ENCODE measurements at places on chromosomes 16 and 17.

DNA sequence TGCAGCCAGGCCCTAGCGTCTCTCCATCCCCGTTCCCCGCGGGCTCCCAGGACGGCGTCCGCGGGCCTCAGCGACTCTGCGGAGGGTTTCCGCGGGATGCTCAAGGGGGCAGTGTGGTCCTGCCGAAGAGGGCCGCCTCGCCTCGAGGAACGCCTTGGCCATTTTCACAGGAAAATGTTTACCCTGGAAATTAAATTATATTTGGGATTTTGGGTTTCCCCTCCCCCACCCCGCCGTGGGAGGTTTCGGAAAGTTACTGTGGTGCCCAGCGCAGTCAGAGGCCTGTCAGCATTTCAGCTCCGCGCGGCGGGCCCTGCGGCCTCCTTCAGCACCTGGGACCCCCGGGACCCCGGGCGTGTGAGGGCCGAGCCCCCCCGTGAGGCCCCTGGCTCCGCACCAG, 94.5 kb downstream of the PCTP start:
- DNase-seq: peak; percentile 13

DNA sequence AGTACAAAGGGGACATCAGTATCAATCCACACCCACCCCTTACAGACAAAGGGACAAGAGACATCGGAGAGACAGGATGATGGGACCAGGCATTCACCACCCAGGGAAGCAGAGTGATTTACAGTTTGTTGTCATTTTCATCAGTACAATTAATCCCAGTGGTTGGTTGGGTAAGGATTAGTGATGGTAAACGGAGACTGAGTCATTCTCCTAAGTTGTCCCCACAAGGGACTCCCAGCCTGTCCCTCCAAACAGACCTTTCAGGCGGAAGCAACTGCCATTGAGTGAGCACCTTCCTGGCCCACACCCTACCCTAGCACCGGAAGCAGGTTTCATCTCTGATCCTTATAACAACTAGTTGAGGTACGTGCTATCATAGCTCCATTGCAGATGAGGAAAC, 11.2 kb downstream of the PPL start:
- DNase-seq: no peak

GRCh38 chr17:21039839-21040575, 2.8 kb downstream of the USP22 start:
- no peak for DNase-seq

DNA sequence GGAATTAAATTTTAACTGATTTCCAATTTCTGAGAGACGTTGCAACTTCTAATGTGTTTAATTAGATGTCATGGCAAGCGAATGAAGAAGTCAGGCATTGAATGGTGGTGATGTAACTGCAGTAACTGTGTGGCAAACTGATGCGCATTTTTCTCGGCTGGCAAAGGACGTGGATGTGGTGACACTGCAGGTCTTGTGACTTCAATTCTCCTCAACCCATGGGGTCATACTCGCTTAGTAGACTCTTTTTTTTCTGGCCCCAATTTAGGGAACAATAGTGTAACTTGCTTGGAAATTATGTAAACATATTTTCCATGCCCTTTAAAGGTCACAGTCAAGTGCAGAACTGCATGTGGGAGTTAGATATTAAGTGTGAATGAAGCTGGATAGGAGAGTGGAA, 1.9 kb upstream of the FAM20A start:
- DNase-seq: no peak

DNA sequence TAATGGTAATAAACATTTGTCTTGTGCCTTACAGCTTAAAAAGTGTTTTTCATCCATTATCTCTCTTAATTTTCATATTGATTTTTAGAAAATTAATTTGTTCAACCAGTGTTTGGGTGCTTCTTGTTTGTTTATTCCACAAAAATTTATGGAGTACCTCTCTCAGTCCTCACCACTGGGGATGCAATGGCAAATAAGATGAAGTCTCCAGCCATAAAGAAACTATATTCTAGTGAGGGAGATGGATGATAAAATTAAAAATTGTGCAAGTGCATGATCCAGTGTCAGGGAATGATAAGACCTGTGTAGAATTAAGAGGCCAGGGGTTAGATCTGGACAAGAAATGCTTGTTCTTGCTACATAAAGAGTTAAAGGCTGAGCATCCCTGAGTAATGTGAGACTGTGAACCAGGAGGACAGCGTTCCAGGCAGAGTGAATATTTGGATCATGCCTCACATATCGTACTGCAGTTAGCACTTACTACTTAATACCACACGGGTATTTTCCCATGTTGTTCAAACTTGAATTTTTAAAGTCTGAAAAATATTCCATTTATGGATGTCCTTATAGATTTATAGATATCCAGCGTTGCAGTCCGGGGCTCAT, 535.7 kb upstream of the HSBP1 start:
- no peak for DNase-seq

GRCh38 chr17:1322014-1322428, 42.6 kb downstream of the TRARG1 start:
- no peak for DNase-seq

- DNase-seq: no peak
Measured at GRCh38 chr16:11677959-11678881, 10.0 kb downstream of the SNN start.

- no peak for DNase-seq
Measured at GRCh38 chr17:41910701-41911391, 7.9 kb downstream of the ACLY start.

GRCh38 chr16:17369421-17370222, 101.1 kb downstream of the XYLT1 start:
- peak; percentile 38 for DNase-seq

GRCh38 chr17:46202424-46202823, 9.2 kb upstream of the KANSL1 start:
- no peak for DNase-seq

GRCh38 chr16:31453255-31454204, 5.8 kb upstream of the ARMC5 start:
- DNase-seq: no peak

DNA sequence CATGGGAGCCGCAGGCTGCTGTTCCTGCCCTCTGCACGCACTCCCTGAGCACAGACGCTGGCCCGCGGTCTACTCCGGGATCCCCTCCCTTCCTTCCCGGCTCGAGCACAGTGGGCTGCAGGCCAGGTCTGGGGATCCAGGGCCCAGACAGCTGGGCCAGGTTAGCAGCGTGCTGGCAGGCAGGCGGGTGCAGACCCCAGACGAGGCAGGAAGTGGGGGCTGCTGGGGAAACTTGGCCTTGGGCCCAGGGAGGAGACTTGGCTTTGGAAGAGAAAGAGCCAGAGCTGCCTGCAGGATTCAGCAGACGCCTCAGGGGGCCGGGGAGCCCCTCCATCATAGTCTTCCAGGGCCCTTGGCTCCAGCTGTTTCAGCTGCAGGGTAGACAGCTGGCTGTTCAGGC, 30.2 kb upstream of the ABCC3 start:
- DNase-seq: no peak

- DNase-seq: no peak
Measured at GRCh38 chr17:66677201-66677981, 157.5 kb upstream of the CACNG5 start.

DNA sequence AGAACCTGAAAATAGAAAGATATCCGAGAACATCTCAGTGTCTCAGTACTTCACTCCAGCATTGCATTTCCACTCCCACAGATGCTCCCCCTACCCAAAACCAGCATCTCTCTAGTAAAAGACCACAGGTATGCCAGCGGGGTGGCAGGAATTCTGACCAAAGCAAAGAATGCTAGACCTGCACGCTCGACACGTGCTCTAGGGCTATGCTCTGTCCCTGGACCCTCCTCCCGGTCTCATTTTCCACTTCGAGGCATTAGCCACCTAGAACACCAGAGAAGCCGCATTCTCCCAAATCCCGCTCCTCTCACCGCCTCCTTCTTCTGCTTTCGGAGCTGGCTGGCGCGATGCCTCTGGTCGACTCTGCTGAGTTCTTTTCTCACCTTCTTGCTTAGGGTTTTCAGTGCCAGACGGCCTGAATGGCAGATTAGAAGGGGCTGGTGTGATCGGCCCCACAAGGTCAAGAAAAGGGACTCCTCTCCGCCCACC, 487 bp downstream of the TSR1 start:
- no peak for DNase-seq

DNA sequence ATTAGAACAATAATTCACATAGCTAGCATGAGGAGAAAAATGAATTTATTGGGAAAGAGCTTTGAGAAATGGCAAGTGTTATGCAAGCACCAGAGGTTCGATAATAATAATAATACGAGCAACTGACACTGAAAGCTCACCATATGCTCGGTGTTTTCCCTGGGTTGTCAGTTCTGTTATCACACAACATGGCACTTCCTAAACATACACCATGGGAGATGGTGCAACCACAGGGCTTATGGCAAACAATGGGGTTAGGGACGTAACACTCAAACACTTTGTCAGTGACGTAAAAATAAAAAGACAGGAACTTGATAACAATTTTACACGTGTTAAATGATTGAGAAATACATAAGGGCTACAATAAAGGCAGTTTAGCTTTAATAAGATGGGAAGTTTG, 23.7 kb downstream of the OR1D5 start:
- DNase-seq: no peak

- DNase-seq: no peak
Measured at GRCh38 chr17:57954397-57955182, 622 bp downstream of the CUEDC1 start.

DNA sequence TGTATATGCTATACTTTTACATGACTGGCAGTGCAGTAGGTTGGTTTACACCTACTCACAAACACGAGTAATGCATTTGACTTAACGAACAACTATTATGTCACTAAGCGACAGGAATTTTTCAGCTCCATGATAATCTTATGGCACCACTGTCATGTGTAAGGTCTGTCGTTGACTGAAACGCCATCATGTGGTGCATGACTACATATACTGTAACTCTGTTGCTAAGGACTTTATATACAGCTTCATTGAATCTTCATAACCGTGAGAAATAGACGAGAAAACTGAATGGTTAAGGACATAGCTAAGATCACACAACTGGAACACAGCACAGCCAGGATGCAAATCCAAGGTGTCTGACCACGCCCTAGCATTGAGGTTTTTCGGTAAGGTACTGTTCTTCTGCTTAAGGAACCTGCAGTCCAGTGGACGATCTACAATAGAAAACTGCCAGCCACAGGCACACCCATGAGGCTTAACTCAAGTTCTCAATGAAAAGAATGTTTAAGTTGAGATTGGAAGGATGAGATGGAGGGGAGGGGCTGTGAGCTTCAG, 3.3 kb downstream of the CFAP20 start:
- DNase-seq: no peak

DNA sequence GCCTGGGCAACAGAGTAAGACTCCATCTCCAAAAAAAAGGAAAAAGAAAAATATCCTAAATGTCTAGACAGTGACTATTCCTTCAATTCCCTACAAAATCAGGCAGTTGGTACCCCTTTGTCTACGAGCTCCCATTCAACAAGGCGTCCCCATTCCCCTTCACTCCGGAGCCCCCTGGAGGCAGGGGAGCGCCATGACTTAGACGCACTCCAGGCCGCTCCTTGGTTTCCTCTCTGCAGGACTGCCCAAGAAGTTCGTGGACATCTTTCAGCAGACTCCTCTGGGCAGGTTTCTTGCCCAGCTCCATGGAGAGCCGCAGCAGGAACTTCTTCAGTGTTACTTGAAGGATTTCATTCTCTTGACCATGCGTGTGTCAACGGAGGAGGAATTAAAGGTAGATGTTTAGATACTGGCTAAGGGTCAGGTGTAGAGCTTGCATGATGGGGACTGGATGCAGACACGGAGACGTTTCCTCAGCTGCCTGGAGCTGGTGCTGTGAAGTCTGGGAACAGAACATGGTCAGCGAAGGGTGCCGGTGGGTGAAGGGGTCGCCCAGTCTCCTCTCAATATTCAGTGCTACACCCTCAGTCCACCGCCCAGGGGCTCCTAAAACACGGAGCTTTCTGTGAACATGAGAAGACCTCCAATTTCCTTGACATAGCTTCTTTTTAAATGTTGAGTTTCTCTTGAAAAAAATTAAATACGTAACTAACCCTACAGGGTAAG, 53.3 kb upstream of the ENDOV start:
- no peak for DNase-seq

GRCh38 chr16:79929260-79929965, 328.9 kb upstream of the MAF start:
- no peak for DNase-seq

DNA sequence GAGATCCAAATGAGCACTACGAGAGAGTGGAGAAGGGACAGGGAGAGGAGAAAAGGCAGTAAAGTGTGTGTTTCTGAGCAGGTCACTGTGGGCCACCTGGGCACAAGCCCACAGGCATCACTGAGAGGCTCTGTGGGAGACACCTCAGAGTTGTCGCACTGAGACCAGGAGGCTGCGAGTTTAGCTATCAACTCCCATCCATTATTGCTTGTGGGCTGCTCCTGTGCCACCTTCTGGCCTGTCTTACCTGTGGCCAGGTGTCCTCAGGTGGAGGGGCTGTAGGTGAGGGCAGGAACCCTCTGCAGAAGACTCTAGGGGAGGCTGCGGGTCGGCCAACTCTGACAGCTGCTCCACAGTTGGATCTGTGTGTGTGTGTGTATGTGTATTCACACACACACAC, 2.5 kb upstream of the PRR29 start:
- no peak for DNase-seq

DNA sequence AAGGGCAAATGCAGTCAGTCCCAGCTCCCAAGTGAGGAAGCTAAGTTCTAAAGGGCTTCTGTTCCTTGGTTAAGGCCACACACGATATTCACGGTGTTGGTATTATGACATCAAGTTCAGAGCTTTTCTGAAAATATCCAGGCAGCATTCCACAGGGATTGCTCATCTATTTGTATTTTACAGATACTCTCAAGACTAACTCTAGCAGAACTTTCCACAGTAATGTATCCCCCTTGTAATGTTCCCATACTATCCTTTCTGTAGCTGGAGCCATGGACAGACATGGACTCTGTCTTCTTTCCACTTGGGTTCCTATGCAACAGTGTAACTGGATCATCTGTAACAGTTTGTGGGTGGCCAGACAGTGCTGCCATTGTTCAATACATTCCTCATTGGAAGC, 13.5 kb downstream of the SDR42E1 start:
- DNase-seq: no peak

DNA sequence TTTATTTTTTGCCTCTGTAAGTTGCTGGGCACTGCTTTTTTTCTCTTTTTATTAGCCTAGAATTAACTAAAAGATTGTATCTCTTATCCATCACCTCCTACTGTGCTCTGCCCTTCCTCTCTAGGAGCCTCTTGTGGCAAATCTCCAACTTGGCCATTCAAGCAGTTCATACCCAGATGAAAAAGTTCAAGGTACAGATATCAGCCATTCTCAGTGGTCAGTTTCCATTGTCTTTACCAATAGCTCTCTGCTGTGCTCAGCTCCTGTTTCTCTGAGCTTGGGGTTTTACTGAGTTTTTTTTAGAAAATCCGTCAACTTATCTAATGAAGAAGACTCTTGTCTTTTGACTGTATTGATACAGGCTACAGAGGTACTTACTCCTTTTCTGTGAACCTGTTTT, 15.6 kb downstream of the MOSMO start:
- no peak for DNase-seq

- DNase-seq: no peak
Measured at GRCh38 chr17:75269844-75270217, 1.2 kb downstream of the MIF4GD start.
